Stimulated activated CD8-positive, alpha-beta memory T cell treated with anti-CD3 and anti-CD28 coated beads, Interleukin-15, amount 100 ng/mL, for 4 hours (primary cell): ENCODE measurements at places on chromosomes 5 and 9.

- DNase-seq, result no peak
These were observed 596.9 kb upstream of the CYLC2 start for GRCh38 chr9:102398205-102398604.

DNA sequence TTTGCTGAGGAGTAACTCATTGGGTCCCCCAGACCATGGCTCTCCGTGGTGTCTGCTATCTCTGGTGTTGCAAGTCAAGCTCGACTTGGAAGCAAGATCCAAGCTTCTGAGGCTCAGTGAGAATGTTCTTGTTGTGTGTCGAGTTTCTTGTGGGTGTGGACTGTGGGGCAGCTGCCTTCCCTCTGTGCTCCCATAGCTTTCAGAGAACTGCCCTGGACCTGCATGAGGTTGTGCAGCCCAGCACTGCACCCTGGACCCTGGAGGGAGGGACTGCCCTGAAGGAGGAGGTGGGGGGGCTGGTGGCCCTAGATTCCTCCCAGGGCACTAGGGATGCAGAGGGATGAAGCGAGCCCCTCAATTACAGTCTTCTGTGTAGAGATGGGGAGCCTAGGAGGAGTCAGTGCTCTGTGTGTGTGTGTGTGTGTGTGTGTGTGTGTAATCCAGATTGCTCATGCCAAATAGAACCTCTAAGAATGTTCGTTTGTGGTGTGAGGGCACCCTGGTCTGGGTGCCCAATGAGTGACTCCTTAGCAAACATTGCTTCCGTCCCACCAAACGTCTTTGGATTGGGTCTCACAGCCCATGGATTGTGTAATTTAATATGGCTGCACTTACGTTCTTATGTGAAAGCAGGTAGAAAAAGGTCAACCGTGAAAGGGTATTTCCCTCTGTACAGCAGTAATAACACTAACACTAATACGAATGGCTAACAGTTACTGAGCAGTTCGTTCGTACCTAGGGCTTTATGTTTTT is 143.3 kb upstream of the LMX1B start:
- DNase-seq, result no peak

GRCh38 chr5:19928562-19929421 is 59.2 kb downstream of the CDH18 start:
- no peak for DNase-seq

GRCh38 chr5:172773481-172774469 is 2.8 kb upstream of the DUSP1 start:
- DNase-seq, result no peak

- DNase-seq, result no peak
These were observed 28.6 kb upstream of the TNC start for GRCh38 chr9:115146581-115147021.

GRCh38 chr9:101359679-101360078 is 25.1 kb downstream of the BAAT start:
- no peak for DNase-seq

- DNase-seq, result no peak
These were observed 14.6 kb downstream of the ARL15 start for GRCh38 chr5:54295651-54296276.
